ENCODE measurements at places on chromosomes 12 and 14.
A peak's percentile ranks its signal among the peaks of the same experiment; 100 is the strongest.

DNA sequence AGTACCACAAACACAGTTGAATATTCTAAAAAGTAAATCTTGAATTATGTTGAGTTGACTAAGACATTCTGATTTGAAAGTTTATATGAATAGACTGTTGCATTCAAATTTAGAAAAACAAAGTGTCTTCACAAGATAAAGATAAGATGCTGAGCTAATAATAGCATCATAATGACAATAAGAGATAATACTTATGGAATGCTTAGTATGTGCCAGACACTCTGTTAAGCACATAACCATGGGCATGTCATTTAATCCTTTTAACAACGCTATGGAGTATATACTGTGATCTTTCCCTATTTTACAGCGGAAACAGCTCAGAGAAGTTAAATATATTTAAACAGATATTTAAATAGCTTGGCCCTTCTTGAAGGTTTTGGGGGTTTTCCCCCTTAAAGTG is 163.4 kb downstream of the SRGAP1 start:
- DNase-seq = no peak

DNA sequence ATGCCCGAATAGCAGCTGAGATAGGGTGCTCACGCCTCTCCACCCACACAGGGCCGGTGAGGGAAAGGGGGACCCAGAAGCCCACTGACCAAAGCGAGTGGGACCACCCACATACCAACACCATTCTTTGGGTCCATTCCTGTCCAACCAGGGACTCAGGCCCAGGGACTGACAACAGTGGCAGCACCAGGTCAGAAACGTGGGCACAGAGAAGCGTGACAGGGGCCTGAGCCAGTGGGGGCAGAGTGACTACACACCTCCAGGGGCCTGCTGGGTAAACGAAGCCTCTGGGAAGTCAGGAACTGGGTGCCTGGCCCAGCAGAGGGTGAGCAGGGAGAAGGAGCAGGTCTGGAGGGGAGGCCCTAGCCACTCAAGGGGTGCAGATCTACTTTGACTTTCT is 13.7 kb downstream of the SPRYD3 start:
- DNase-seq = no peak

DNA sequence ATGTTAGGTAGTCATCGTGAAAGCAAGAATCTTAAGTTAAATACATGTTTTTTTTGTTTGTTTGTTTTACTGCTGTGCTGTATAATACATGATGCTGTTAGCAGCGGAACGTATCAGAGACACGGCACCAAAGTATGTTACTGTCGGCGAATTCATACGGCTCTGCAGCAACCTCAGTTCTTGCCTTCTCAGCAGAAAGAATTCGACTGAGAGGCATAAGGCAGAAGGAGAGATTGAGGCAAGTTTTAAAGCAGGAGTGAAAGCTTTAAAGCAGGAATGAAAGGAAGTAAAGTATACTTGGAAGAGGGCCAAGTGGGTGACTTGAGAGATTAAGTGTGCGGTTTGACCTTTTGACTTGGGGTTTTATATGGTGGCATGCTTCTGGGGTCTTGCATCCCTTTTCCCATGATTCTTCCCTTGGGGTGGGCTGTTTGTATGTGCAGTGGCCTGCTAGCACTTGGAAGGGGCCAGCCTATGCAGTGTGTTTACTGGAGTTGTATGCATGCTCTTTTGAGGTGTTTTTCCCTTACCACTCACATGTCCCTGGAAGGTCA is 23.7 kb downstream of the LEMD3 start:
- DNase-seq = no peak

DNA sequence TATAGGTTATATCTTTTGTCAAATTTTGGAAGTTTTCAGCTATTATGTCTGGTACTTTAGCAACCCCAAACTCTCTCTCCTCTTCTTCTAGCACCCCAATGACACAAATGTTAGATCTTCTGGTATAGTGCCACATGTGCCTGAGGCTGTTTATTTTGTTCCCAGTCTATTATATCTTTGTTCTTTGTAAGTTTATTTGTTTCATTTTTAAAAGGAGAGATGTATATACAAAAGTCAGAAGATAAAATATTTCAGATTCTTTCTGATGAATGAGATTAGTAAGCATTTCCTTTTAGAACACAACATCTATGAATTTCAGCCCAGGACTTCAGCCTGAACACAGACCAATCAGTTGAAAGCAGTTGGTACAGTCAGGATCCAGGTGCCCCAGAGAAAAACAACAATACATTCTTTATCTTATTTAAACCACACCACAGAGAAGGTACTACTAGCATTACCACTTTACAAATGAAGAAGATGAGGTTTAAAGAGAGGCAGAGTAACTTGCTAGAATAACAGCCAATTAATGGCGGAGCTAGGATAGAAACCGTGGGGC is 114.1 kb upstream of the BTG1 start:
- DNase-seq = no peak

- peak; percentile 58 for DNase-seq
These were observed 21.8 kb downstream of the CHST11 start for GRCh38 chr12:104478396-104479122.

GRCh38 chr12:47373554-47374150 is 293.9 kb upstream of the AMIGO2 start:
- DNase-seq = no peak

- DNase-seq = no peak
These were observed 75.6 kb downstream of the GRIN2B start for GRCh38 chr12:13905794-13906193.

GRCh38 chr12:81416571-81416970 is 338.7 kb downstream of the ACSS3 start:
- no peak for DNase-seq

GRCh38 chr12:42904683-42905418 is 315.3 kb upstream of the PRICKLE1 start:
- DNase-seq = no peak

All from CD4-positive, alpha-beta T cell treated with Interferon gamma for 1 hour (primary cell).